ENCODE measurements at places on chromosomes 2 and 18.

GRCh38 chr2:10221443-10221842 is 81.3 kb upstream of the HPCAL1 start:
- no peak for DNase-seq

DNA sequence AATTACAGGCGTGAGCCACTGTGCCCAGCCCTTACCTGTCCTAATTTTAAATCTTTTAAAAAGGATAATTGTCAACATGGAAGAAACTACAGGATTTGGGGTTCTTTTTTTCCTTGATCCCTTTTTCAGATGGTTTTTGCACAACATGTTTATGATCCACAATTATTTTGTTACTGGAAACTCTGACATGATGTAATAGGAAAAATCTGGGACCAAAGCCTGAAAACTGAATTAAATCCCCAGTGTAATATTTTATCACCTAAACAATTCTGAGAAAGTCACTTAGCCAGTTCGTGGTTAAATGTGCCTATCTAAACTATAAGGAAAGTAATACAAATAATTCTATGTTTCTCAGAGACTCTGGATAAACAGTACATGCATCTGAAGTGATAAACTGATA is 1649.7 kb downstream of the LRP1B start:
- no peak for DNase-seq

GRCh38 chr2:144456680-144457079 is 63.2 kb downstream of the ZEB2 start:
- DNase-seq: no peak

- no peak for DNase-seq
Measured at GRCh38 chr2:7191932-7192331, 274.7 kb downstream of the RNF144A start.

- DNase-seq: no peak
Measured at GRCh38 chr2:26732446-26732845, 31.6 kb upstream of the SLC35F6 start.

GRCh38 chr18:76274468-76275289 is 220.4 kb downstream of the ZNF516 start:
- no peak for DNase-seq

- DNase-seq: no peak
Measured at GRCh38 chr2:236748801-236749200, 179.2 kb downstream of the ACKR3 start.

DNA sequence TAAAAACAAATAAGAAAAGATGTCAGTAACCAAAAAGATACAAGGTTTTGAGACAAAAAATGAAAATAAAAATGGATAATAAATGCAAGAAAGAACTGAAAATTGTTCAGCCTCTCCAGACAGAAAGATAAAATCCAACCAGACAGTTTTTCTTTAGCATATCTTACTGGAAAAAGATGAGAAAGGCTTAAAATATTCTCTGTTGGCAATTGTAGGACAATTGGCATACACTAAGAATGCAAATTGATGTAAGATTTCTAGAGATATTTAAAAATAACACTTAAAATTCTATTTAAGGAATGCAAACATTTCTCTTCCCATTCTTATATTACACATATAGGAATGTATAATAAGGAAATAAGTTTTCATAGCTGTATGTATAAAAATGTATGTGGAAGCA is 590.6 kb downstream of the DSC3 start:
- DNase-seq: no peak

DNA sequence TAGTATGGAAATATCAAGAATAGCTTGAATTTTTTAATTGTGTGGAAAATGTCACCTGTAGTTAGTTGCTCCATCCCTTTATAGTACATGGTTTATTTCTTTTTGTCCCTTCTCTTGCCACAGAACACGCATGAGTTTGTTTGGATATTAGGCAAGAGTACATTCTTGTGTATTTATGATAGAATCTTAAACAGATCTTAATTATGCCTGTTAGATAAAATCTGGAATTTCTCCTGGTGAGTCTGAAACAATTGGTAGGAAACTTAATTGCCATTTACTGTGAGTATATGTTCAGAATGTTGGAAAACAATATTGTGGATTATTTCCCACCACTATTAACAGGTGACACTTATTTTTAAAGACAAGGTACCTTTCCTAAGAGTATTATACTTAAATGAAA is 30.2 kb upstream of the CABYR start:
- DNase-seq: no peak

DNA sequence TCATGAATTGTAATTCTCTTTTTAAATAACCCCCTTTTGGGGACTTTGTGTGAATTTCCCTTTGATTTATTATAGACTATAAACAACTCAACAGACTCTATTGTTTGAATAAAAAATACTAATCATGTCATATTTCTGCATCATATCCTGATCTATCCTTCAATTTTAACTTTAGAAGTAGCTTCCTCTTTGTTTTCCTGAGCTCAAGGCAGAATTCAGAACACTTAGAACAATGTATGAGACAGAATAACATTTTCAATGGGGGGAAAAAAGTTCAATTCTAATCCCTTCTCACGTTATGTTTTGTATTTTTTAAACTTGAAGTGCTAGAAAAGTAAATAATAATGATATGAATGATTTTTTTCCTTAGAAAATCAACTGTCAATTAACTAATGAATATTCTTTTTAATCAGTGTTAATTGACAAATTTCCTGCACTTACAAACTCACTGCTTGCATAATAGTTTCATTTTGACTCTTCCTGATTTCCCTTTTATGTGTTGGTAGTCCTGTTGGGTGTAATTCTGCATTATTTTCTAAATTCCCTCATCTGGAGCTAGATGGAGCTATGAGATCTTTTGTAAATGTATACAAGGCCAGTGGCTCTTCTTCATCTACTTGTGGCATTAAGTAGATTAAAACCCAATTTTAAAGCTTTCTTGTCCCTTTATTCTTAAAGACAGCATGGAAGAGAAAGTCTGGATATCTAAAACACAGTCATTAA is 326.1 kb downstream of the PARD3B start:
- DNase-seq: no peak

DNA sequence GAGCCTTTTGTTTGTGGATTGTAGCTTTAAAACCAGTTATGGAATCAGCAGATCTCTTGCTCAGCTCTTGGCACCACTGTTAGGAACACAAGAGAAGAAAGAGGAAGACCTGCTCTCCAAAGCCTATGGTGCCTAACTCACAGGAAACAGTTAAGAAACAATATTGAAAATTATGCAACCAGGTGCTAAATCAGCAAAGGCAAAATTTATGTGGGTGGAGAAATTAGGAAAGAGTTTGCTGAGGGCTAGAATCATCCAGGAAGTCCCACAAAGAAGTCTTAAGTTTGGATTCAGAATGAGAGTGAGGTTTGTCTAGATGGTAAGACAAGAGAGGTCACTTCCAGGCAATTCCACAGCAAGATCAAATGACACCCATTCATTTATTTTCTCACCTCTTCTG is 49.4 kb downstream of the AOX1 start:
- DNase-seq: no peak

DNA sequence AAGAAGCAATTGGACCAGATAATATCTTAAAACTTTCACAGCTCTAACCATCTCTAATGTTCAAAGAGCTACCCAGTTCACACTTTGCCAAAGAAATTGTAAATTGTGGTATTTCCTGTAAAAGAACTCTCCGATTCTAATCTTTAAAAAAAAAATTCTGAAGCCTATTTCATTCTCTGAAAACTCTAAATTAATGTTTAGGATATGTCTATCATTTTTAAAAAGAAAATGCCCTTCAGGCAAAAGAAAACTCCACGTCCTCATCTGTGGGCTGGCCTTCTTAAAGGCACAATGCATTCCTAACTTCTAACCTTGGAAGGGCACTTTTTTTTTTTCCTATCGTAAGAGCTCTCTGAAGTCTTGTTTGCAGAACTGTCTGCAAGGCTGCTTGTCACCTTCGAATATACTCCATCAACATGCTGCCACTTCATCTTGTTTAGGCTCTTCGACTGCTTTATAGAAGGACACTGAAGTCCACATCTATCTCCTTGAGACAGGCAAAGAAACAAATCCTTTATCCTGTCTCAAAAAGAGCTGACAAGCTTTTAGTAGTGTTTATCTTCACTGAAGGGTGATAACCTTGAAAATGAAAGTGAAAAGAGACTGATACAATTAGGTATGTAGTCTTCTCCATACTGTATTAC is 124.3 kb upstream of the SLC39A10 start:
- DNase-seq: no peak
